ENCODE measurements at places on chromosomes 7 and 10. TPM values are rescaled to one million over a fixed set of nuclear protein-coding genes. Genes with fewer than 3 reads are reported as not detected.

GRCh38 chr10:131419797-131420196 lies 108.3 kb upstream of the TCERG1L start:
- DNase-seq, result no peak

DNA sequence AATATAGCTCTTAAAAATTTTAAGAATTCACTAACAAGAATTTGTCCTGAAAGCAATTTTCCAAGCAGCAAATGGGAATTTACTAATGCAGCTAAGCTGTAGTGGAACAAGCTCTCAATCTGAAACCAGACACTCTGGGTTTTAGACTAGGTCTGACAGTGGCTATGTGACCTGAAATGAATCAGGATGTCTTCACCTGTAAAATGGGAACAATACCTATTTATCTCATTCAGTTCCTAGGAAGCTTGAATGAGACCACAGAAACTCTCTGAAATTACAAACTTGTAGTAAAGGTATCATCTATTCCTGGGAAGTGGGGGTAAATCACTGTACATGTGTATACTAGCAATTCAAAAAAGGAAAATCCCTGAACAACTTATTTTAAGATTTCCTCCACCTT lies 1.2 kb downstream of the DNAJC2 start:
- DNase-seq, result no peak

GRCh38 chr10:31804352-31804810 lies 124.2 kb downstream of the ARHGAP12 start:
- DNase-seq, result no peak

The GOLGA7B gene
- 0.42 TPM for polyA plus RNA-seq

DNA sequence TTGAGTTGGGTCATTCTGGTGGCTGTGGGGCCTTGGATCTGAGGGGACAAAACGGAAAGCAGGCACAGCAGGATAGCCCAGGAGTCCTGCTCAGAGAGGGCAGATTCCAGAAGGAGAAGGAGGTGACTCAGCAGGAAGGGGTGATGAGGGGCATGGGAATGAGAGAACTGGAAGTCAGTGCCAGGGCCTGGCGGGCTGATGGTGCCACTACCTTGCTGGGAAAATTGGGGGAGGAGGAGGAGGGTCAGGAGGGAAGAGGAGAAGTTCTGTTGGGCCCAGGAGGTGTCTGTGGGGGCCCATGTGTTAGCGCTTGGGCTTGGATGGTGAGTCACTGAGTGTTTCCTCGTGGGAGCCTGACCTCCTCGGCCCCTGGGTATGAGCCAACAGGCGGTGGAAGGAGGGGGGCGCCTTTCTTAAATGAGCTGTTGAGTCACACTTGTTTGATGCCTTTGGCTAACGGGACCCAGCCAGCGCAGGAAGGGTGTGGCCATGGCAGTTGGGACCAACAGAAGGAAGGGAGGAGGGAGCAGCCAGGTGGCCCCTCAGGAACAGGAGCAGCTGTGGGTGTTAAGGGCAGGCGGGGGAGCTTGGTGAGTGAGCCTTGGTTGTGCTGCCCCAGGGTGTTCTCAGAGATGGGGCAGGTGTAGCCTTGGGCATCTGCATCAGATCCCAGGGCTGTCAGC lies 130.0 kb upstream of the BTBD16 start:
- no peak for DNase-seq

DNA sequence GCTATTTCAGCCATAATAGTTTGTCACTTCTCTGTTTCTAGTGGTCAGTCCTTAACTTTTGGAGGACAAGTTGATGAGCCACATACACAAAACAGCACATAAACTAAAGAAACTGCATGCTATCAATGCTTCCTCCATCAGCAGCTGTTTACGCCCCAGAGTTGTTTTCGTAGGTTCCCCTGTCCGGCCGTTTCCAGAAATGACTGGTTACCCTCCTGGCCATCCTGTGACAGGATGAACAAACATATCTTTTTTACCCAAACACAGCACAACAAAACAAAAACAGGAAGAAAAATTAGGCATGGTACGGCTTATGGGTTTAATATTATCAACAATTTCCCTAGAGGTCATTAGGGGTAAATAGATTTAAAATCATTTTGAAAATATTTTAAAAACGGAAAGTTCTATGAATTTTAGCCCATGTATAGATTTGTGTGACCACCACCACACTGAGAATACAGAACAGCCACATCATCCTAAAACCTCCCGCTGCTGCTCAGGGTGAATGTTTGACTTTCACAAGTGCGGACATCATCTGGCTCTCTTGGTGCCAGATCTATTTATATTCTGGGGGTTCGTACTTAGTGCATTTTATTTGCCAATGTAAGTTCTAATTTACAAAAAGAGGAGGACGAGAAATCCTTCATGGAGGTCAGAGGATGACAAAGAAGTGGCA lies 74.8 kb downstream of the HIPK2 start:
- no peak for DNase-seq

The TLX1 gene
- polyA plus RNA-seq, result not detected

GRCh38 chr10:43685744-43686143 lies 37.1 kb upstream of the ZNF32 start:
- no peak for DNase-seq

DNA sequence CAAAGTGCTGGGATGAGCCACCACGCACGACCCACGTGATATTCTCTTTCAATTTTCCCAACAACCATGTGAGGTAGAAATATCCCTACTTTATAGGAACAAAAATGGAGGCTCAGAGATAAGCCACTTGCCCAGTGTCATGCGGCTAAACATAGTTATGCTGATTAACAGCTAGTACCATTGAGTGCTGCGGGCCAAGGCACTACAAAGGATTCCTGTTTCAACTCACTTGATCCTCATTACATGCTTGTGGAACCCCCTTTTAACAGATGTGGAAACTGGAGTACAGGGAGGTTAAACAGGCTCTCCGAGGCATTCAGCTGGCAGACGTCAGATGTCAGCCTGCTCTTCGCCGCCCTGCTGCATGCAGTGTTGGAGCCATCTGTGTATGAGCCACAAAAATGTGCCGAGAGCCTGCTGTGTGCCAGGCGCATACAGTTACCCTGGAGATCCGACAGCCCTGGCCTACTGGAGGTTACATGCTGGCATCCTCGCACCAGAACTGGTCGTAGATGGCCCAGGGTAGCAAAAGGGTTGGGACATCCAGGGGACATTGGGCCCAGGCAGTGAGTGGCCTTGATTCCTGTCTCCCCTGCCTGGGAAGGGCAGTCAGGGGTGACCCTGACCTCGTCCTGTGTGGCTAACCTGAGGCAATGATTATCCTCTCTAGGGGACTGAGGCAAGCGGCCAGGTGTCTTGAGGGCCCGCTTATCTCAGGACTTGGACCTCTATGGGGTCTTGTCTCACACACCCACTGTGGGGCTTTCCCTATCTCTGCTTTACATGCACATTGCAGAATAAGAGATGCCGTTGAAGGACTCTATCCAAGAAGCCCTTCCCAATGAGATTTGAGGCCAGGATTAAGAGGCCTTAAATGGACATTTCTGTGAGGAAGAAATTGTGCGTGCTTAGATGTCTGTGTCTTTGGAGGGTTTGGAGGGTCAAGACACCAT lies 18.5 kb upstream of the SRGN start:
- no peak for DNase-seq

DNA sequence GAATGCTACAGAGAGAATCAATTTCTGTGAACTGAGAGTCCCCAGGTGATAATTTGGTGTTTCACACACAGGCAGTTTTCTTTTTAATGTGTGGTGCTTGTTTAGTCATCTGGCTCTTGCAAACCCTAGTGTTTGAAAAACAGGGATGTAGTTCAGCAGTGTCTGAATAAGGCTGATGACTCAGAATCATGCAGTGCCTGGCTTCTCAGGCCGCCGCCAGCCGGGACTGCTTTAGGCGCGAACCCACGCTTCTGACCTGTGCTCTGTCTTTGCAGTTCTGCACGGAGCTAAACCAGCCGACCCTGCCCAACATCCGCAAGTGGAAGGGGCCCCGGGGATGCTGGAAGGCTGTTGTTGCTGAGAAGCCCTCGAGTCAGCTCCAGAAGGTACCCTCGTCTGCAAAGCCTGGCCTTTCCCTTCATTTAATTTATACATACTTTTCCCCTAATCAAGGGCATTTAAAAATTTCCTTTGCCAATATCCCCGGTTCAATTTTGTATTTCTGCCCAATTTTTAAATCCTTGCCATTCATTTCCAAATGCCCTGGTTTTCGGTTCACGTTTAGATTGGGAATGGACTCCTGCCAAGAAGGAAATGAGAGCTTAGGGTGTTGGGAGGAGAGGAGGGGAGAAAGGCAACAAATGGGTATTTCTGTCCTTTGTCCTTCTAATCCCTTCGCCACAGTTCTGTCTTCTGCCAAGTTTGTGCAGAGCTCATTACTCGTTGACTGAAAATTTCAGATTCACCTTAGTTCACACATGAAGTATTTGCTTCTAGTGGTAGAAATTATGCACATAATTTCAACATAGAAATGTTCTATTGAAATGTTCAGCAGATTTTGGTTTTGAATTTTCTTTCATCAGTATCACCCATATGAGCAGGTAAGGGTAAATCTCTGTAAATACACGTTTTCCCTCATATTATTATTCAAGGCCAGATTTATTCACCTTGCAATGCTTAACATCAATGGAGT lies 108.5 kb upstream of the ANLN start:
- no peak for DNase-seq

DNA sequence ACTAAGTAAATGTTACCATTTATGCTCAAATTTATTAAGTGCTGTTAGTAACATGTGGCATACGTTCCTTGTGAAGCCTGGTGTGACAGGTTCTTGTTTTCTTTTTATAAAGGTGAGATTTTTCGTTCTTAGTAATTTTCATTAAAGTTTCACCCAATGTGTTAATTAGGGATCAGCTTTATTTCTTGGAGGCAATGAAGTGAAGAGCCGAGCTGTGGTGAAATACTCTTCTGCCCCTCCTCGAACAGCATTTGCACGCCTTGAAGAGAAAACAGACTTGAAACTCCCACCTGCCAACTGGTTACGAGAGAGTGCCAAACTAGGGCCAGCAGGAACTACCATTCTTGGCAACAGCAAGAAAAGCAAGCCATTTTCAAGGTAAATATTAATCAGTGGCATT lies 1.5 kb downstream of the EDRF1 start:
- no peak for DNase-seq

- DNase-seq, result no peak
Measured at GRCh38 chr10:103792547-103792946, 62.8 kb downstream of the SH3PXD2A start.

The ADAMTS14 gene
- 0.69 TPM for polyA plus RNA-seq

DNA sequence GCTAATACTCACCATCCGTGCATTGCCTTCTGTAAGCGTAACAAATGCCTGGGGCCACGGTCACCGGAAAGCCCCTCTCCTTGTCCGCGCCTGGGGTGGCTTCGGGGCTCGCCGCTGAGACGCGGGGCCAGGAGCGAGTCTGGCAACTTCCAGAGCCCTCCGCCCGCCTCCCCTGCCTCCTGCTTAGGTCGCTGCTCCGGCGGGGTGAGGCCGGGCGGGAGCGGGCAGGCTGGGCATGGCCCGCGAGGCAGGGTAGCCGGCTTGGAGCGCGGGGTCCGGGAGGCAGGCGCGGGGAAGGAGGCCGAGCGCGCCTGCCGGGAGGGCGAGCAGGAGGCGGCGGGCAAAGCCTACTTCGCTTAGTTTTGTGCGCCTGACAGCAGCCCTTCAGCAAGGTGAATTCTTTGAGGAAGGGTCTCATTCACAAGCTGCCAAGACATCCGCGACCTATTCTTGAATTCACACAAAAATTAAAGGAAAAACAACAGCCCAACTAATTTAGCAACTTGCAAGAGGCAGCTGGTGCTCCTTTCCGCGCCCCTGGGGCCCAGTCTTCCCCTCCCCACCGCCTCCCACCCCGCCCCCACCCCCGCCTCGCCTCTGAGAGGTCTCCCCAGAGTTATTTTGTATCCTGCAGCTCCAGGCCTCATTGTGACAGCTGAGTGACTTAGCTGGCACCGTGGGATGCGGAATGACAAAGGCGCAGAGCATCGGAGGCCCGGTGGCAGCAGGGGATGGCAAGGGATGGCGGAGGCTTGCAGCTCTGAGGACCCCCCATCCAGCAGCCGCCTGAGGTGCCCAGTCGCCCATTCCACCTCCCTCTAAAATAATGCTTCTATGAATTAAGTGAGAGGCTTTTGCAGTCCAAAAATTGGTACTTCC lies 12.8 kb upstream of the KAT6B start:
- DNase-seq, result no peak
